Renal pelvis (tissue), 12 donors: ENCODE measurements at places on chromosomes 6 and 20. TPM values are rescaled to one million over a fixed set of nuclear protein-coding genes. Genes with fewer than 3 reads are reported as not detected.
A peak's percentile ranks its signal among the peaks of the same experiment; 100 is the strongest.

GRCh38 chr6:152313542-152314482 is 323.4 kb downstream of the SYNE1 start:
- no peak for DNase-seq

GRCh38 chr6:82953871-82954270 is 111.8 kb downstream of the UBE3D start:
- DNase-seq, result no peak

DNA sequence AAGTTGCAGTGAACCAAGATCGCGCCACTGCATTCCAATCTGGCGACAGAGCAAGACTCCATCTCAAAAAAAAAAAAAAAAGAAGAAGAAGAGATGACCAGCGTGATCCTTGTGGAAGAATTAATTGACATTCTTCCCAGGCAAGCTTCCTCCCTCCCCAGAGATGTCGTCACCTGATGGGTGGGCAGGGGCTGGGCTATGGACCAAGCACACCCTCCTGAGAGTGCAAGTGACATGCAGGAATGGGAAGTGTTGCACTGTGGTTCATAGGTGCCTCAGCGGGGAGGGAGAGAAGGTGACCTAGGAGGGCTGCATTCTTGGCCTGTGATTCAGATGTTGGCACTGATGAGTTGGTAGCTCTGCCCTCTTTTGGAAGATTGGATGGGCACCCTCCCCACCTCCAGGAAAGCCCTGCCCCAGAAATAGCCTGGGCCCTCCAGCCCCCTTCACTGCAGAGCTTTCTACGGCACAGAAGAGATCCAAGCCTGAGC is 37.8 kb downstream of the TAF8 start:
- no peak for DNase-seq

- DNase-seq, result no peak
These were observed 532.8 kb downstream of the QKI start for GRCh38 chr6:163947276-163947675.

- no peak for DNase-seq
These were observed 389.8 kb downstream of the GRIK2 start for GRCh38 chr6:101783287-101783686.

GRCh38 chr6:106546261-106546690 is 83.0 kb downstream of the RTN4IP1 start:
- DNase-seq, result no peak

DNA sequence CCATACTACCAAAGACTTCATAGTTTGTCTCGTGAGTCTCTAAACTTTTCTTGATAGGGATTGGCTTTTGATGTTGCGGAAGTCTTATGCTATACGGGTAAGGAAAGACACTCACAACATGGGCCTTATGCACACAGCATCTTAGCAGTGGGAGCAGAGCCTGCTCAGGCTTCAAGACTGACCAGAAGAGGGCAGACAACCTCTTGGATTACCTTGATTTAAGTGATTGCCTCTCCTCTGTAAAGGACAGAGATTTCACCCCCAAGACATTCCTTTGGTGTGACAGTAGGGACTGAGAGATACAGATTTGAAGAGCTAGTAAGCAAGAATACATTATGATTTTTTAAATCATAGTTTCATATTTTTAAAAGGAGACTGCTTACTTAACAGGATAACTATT is 71.0 kb upstream of the SAMD3 start:
- peak; percentile 11 for DNase-seq

DNA sequence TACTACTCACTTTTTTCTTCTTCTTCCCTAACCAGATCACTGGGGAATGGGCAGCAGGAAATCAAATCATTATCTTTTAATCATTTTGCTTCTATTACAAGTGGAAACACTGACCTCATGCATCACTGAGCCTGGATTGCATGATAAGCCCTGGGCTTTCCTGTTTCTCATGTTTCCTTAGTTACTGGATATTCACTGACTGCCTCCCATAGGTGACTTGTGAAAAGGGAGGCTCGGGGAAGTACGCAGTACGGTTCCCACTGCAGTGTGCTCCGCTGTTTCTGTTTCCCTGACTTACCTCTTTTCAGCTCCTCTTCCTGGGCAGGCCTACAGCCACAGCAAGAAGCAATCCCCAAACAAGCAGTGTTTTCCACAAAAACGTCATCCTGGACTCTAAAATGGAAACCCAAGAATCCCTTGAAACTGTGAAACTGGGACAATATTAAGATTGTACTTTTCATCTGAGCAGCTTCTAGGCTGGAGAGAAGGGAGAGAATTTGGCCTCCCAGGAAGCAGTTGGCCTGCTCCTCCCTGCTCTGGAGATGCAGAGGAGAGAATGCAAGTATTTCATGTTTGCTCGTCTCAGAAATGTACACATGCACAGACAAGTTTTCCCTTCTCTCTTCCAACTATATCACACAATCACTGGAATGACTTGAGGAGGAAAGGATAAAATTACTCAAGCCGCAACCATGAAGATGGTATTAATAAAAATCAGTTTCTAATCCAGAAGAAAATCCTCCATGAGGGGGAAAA is 13.1 kb downstream of the BTNL2 start:
- peak; percentile 73 for DNase-seq

DNA sequence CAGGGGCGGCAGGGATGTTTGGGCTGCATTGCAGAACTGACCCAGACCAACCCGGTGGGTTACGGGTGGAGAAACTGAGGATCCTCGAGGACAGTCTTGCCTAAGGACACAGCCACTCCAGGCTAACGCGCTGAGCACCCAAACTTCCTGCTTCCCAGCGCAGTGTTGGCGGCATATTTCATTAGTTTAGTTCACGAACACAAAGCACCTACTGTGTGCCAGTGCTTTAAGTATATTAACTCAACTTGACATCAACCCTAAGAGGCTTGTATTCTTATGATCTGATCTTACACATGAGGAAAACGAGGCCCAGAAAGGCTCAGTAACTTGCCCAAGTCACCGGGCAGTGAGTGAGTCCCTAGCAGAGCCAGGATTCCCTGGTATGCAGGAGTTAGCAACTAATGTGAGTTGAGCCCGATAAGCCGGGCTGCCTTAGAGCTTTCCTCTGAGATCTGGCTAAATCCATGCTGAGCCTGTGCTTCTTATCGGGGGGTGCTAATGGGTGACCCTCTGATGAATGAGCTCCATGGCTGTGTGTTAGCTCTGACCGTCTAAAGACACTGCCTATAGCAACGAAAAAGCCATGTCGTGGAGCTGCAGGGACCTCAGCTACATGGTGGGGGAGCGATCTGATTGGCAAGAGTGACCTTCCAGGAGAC is 92.7 kb downstream of the CD40 start:
- no peak for DNase-seq

DNA sequence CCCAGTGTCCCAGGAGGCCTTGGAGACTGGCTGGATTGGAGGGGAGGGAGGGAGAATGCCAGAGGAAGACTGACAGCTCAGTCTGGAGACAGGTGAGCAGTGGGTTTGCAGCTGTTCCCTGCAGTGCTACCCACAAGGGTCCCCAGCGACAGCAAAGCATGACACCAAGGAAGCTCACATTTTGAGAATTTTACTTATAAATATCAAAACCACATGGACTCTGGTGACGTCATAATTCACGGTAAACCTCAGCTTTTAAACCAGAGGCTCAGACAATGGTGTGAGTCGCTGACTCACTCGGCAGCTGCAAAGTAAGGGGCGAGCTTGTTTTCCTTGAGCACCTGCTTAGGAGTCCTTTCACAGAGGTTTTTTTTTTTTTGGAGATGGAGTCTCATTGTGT is 65.2 kb downstream of the THBS2 start:
- no peak for DNase-seq

DNA sequence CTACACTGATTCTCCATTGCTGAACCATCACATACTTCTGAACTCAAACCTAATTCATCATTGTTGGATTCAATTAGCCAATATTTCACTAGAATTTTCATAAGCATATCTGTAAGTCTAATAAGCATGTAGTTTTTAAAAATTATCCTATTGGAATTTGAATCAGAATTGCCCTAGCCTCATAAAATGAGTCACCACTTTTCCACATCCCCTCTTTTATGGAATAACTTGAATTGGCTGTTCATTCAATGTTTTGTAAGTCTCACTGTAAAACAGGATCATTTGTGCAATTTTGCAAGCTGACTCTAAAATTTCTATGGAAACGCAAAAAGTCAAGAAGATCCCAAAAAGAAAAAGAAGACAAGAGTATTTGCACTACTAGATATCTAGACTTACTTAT is 141.0 kb downstream of the HACE1 start:
- DNase-seq, result no peak

CAP2 gene
- polyA plus RNA-seq, result 13.0 TPM

BTN2A1 gene
- 34.3 TPM for polyA plus RNA-seq

MLN gene
- polyA plus RNA-seq, result 1.4 TPM
